ENCODE measurements at places on chromosomes 12 and 14.

DNA sequence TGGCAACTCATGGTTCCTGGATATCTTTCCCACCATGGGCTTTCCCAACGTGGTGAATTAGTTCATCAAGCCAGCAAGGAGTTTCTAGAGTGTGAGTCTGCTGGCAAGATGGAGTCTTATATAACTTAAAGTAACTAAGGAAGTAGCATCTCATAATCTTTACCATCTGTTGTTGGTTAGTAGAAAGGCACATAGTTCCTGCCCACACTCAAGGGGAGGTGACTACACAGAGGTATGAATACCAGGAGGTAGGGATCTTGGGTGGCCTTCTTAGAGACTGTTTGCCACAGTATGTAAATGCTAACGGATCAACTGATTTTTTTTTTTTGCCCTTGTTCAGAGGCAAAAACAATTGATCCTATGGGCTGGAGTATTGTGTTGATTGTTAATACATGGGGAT lies 446.9 kb downstream of the ATP23 start:
- DNase-seq, result no peak

DNA sequence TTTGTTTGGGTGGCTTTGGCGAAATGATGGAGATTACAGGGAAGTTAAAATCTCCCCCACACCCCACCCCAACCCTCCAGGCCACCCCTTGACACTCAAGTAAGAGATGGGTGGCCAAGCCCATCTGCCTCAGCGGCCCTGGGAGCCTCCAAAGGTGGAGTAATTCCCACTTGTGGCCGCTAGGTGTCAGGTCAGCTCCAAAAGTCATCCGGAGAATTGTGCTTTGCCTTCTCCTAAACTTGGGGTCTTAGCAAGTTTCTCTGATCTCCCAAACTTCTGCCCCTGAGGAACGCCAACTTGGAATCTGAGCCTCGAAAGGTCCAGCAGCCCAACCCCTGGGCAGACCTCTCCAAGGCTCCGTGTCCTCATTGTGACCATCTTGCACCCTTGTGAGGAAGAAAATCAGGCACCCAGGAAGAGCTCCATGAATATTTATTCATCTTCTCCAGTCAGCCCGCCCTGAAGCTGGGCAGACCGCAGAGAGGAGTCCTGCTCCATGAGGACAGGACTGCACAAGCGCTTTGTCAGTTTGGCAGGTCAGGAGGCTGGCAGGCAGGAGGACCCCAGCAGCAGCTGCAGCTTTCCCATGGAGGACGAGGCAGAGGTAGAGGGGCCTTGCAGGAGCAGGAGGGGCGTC lies 46.7 kb downstream of the LRRC74A start:
- peak; percentile 15 for DNase-seq

DNA sequence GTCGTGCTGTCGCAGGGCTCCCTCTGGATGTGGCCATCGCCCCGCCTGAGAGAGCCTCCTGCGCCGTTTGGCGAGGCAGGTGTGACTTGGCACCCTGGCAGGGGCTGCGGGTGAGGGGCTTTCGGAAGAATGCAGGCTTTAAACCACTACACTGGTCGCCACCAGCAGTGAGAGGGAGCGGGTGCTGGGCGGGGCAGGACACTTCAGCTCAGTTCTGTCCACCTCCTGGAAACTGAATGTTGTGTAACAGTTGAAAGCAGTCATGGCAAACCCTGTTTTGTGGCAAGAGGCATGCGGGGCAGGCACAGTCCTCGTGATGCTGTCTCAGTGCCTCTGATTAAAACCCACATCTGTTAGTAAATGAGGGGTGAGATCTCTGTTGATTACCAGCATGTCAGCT lies 55.9 kb downstream of the AACS start:
- no peak for DNase-seq

- DNase-seq, result no peak
Measured at GRCh38 chr14:99426813-99427346, 53.8 kb downstream of the SETD3 start.

GRCh38 chr14:99812892-99813291 lies 19.7 kb downstream of the EML1 start:
- DNase-seq, result no peak

GRCh38 chr12:124496584-124496983 lies 70.8 kb downstream of the NCOR2 start:
- DNase-seq, result no peak

DNA sequence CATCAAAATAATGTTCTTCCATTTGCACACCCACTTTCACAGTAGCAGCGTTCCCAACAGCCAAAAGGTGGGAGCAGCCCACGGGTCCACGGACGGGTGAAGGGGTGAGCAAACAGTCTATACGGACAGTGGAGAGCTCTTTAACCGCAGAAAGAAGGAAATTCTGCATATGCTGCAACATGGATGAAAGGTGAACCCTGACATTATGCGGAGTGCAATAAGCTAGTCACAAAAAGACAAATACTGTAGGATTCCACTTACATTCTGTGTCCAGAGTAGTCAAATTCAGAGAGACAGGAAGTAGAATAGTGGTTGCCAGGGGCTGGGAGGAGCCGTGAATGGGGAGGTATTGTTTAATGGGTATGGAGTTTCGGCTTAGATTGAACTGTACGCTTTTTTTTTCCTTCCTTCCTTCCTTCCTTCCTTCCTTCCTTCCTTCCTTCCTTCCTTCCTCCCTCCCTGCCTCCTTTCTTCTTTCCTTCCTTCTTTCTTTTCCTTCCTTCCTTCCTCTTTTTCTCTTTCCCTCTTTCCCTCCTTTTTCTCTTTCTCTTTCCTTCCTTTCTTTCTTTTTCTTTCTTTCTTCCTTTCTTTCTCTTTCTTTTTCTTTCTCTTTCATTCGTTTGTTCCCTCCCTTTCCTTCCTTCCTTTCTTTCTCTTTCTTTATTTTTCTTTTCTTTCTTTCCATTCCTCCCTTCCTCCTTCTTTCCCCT lies 15.8 kb upstream of the ANKRD9 start:
- peak; percentile 29 for DNase-seq
